CD4-positive, alpha-beta memory T cell (primary cell): ENCODE measurements at places on chromosomes 6 and 20. TPM values are rescaled to one million over a fixed set of nuclear protein-coding genes. Genes with fewer than 3 reads are reported as not detected.

The SYS1 gene
- total RNA-seq: 56.6 TPM

The LY86 gene
- total RNA-seq: 1.5 TPM

DNA sequence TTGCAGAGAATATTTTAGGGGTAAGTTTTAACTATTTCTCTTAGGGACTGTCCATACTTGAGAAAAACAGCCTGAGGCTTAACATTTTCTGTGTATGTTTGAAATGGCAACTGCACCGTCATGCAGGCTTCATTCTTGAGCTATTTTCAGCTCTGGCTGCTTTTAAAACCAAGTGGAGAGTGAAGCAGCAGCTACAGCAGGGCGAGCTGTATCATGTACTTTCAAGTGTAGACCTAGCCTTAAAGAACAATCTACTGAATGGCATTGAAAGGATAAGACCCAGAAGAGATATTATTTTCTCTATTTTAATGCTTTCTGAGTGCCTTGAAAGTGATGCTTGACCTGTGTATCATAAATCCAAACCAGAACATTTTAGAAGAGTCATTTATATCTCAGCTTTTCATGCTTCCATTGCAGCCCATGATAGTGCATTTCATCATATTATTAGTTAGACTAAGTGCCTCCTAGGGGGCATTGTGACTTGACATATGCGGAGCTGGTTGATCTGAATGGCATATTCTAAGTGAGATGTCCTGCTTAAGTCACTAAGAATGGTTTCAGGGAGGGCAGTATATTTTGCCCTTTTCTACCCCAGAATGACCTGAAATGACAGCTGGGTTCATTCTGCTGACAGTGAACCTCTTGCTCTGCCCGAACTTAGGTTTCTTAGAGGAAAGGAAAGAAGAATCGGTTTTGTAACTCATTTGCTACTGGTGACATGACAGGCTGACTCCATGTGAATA, 85.3 kb downstream of the NKAIN2 start:
- H3K36me3 ChIP-seq: no peaks in the 10 kb centered on the region
- H3K4me3 ChIP-seq: no peak overlapping the region
- no peaks in the 10 kb centered on the region for H3K4me1 ChIP-seq
- no peaks in the 10 kb centered on the region for H3K27me3 ChIP-seq
- DNase-seq: no peak
- H3K27ac ChIP-seq: no peak overlapping the region

The PRICKLE4 gene
- total RNA-seq: not detected

DNA sequence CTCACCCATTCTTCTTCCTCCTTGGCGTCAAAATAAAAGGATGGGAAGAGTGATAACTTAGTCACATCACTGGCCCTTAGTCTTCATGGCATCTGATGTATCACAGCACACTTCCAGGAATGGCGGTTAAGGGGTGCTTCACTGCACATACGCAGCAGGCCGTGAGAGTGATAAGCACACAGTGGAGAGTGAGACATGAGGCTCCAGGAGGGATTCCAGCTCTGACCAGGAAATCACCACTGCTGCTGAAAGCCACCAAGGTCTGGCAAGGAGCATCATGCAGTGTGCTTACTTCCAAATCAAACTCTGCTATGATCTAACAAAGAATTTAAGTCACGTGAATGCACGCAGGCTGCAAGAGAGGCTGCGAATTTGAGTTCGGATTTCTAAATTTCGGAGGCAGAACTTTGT, 62.4 kb downstream of the ARID1B start:
- H3K27me3 ChIP-seq: no peaks in the 10 kb centered on the region
- H3K27ac ChIP-seq: no peak overlapping the region
- DNase-seq: no peak
- H3K36me3 ChIP-seq: peaks cover 5% of the 10 kb centered on the region
- H3K4me3 ChIP-seq: no peak overlapping the region

DNA sequence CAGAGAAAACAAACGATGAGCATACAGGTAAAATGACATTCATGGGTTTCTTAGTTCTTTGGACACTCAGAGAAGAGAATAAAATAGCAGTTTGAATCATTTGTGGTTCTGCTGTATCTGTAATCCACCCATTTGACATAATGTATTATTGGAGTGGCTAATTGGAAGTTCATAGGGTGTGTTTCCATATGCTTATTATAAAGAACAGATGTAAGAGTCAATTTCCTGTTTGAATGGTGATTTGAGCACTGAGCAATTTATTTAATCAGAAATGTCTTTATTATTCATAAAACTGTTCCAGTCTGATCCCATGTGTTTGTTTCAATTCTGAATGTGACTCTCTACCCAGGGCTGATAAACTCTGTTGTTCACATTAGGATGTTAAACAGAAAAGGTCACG, 939.1 kb downstream of the KIF16B start:
- no peak for DNase-seq
- no peak overlapping the region for H3K27ac ChIP-seq
- H3K4me1 ChIP-seq: no peaks in the 10 kb centered on the region

The TMEM30A gene
- total RNA-seq: 73.6 TPM

The NKAIN4 gene
- total RNA-seq: not detected

The CALHM4 gene
- total RNA-seq: not detected

DNA sequence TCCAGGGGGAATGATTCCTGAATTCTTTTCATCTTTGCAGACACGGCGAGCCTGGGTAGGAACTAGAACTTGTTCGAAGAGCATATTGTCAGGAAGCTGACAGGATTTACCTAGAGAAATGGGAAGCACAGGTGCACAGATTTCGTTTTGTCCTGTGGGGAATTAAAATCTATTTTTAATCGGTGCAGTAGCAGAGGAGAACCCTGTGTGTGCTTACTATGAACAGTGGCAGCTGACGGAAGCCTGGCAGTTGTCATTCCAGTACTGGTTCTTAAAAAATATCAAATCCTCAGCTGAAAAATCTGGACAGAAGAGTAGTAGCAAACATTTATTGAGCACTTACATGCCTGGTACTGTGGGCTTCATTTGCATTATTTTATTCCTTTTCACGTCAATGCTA, 609.0 kb downstream of the QKI start:
- no peak overlapping the region for H3K4me3 ChIP-seq
- H3K36me3 ChIP-seq: no peaks in the 10 kb centered on the region
- H3K27me3 ChIP-seq: no peaks in the 10 kb centered on the region

DNA sequence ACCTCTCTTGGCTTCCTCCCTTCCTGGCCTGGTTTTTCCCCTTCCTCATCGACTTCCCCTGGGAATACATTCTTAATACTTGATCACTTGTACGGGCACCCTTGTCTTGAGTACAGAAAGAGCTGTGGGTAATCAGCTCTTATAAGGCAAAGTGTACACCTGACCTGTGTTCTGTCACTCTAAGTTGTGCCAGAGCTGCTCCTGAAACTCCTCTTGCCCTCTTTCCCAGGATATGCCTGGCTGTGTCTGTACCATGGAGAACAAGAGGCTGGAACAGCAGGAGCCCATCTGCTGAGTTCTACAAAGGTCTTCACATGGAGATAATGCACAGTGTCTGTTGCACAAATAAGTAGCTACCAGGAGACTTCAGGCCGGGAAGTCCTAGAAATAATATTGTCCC, 110.1 kb downstream of the FOXA2 start:
- no peaks in the 10 kb centered on the region for H3K27me3 ChIP-seq
- no peak overlapping the region for H3K4me3 ChIP-seq
- H3K4me1 ChIP-seq: no peaks in the 10 kb centered on the region
- no peaks in the 10 kb centered on the region for H3K36me3 ChIP-seq

The ZGPAT gene
- total RNA-seq: 51.8 TPM

GRCh38 chr6:92763680-92764079, 655.7 kb downstream of the EPHA7 start:
- H3K4me1 ChIP-seq: no peaks in the 10 kb centered on the region
- H3K36me3 ChIP-seq: no peaks in the 10 kb centered on the region
- no peak for DNase-seq

GRCh38 chr6:128738112-128738511, 144.8 kb upstream of the LAMA2 start:
- no peak overlapping the region for H3K4me3 ChIP-seq
- H3K27me3 ChIP-seq: no peaks in the 10 kb centered on the region
- no peaks in the 10 kb centered on the region for H3K4me1 ChIP-seq
- no peak for DNase-seq
- no peak overlapping the region for H3K27ac ChIP-seq

- no peaks in the 10 kb centered on the region for H3K36me3 ChIP-seq
- H3K27ac ChIP-seq: no peak overlapping the region
- no peak overlapping the region for H3K4me3 ChIP-seq
- H3K4me1 ChIP-seq: peaks cover 16% of the 10 kb centered on the region
- no peak for DNase-seq
Measured at GRCh38 chr6:14458669-14459266, 341.2 kb downstream of the CD83 start.

DNA sequence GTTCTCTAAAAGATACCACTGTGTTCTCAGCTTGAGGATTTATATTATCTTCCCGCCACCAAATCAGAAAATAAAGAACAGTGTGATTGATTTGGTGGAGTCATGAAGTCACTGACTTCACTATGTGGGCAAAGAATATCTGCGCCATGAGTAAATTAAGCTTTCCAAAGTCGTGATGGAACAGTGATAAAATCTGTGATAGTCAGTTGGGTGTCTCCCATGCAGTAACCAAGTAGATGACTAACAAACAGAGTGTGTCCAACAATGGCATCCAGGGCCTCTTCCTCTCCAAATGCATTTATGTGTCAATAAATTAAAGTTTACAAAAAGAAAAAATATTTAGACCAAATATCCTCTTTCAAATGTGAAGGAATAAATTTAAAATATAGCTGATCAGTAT, 87.0 kb upstream of the DST start:
- no peak for DNase-seq
- H3K27me3 ChIP-seq: no peaks in the 10 kb centered on the region
- H3K4me3 ChIP-seq: no peak overlapping the region
- H3K36me3 ChIP-seq: no peaks in the 10 kb centered on the region
- H3K4me1 ChIP-seq: no peaks in the 10 kb centered on the region

DNA sequence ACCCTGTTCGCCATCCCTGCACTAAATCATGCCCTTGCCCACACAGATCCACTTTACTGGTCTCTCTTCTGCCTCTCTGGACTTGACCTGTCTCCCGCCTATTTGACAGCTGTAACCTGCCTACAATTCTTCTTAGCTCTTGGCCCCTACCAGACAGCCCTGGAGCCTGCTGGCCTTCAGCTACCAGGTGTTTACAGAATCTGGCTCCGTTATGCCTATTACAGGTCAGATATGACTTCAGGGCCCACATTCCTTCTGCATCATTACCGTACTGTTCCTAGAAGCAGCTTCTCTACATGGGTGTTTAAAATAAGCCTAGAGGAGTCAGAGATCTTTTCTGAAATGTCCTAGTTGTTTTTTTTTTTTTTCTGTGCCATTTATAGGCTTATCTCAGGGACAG, 45.4 kb upstream of the CCN6 start:
- no peak overlapping the region for H3K4me3 ChIP-seq
- no peak for DNase-seq
- H3K4me1 ChIP-seq: peaks cover 4% of the 10 kb centered on the region
- no peaks in the 10 kb centered on the region for H3K36me3 ChIP-seq
- no peaks in the 10 kb centered on the region for H3K27me3 ChIP-seq
- H3K27ac ChIP-seq: no peak overlapping the region

The GRM1 gene
- total RNA-seq: not detected

The CAPN11 gene
- not detected for total RNA-seq

The TUBB1 gene
- not detected for total RNA-seq

GRCh38 chr6:53956068-53956711, 155.1 kb upstream of the MLIP start:
- no peak for DNase-seq
- no peak overlapping the region for H3K27ac ChIP-seq
- no peaks in the 10 kb centered on the region for H3K27me3 ChIP-seq
- H3K4me1 ChIP-seq: no peaks in the 10 kb centered on the region
- no peak overlapping the region for H3K4me3 ChIP-seq

GRCh38 chr6:137001299-137001976, 43.3 kb downstream of the IL20RA start:
- DNase-seq: no peak
- H3K36me3 ChIP-seq: no peaks in the 10 kb centered on the region
- H3K4me3 ChIP-seq: no peak overlapping the region
- H3K27me3 ChIP-seq: no peaks in the 10 kb centered on the region
- no peaks in the 10 kb centered on the region for H3K4me1 ChIP-seq

- no peaks in the 10 kb centered on the region for H3K27me3 ChIP-seq
- no peak for DNase-seq
- H3K27ac ChIP-seq: no peak overlapping the region
- no peaks in the 10 kb centered on the region for H3K36me3 ChIP-seq
- H3K4me3 ChIP-seq: no peak overlapping the region
Measured at GRCh38 chr20:3973705-3974104, 41.7 kb downstream of the RNF24 start.

GRCh38 chr6:129670634-129671033, 39.3 kb downstream of the ARHGAP18 start:
- H3K36me3 ChIP-seq: no peaks in the 10 kb centered on the region
- no peak overlapping the region for H3K4me3 ChIP-seq
- no peak for DNase-seq
- no peak overlapping the region for H3K27ac ChIP-seq

DNA sequence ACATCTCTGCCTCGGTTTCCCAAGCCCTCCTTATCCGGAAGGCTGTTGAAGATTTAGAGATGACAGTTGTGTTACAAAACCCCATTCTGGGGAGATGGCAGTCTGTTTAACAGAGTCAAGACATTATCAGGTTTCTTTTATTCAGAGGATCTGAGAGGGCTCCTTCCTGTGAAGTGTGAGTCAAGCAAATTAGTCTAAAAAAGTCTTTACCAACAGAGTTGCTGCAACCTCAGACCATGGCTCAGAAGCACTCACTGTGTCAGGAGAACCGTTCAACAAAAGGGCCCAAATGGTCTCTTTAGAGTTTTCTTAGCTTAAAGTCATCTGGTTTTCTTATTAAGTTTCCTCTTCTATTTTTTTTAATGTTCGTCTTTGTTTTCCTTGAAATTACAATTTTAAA, 717.8 kb downstream of the EPM2A start:
- no peak overlapping the region for H3K27ac ChIP-seq
- H3K4me3 ChIP-seq: no peak overlapping the region
- DNase-seq: no peak
- no peaks in the 10 kb centered on the region for H3K27me3 ChIP-seq
- no peaks in the 10 kb centered on the region for H3K4me1 ChIP-seq

The TAP1 gene
- 136 TPM for total RNA-seq

GRCh38 chr6:7238900-7239589, 74.0 kb downstream of the SSR1 start:
- peak; percentile 43 for DNase-seq
- H3K4me3 ChIP-seq: no peak overlapping the region
- H3K36me3 ChIP-seq: peaks cover 24% of the 10 kb centered on the region
- H3K4me1 ChIP-seq: peaks cover 6% of the 10 kb centered on the region

DNA sequence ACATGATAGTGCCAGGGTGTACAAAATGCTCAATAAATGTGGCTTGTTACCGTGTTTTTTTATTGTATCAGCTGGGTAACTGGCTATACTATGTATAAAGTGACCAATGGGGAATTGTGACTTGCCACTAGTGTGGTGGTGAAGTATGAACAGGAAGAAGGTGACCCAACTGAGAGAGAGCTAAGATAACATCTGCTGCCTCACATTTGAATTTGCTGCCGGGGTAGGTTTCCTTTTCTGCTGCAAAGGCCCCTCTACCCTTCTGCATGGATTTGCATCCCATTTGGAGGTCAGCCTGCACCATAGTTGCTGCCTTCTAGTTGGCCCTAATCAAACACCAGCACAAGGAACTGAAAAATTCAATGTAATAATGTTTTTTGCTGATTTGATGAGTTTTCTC, 24.1 kb downstream of the IL17A start:
- H3K36me3 ChIP-seq: no peaks in the 10 kb centered on the region
- H3K4me1 ChIP-seq: no peaks in the 10 kb centered on the region
- no peak overlapping the region for H3K4me3 ChIP-seq
- DNase-seq: no peak
